GM13977 (cell line): ENCODE measurements at places on chromosomes 2 and 18.

GRCh38 chr18:7619676-7620075 lies 52.6 kb downstream of the PTPRM start:
- DNase-seq: no peak

DNA sequence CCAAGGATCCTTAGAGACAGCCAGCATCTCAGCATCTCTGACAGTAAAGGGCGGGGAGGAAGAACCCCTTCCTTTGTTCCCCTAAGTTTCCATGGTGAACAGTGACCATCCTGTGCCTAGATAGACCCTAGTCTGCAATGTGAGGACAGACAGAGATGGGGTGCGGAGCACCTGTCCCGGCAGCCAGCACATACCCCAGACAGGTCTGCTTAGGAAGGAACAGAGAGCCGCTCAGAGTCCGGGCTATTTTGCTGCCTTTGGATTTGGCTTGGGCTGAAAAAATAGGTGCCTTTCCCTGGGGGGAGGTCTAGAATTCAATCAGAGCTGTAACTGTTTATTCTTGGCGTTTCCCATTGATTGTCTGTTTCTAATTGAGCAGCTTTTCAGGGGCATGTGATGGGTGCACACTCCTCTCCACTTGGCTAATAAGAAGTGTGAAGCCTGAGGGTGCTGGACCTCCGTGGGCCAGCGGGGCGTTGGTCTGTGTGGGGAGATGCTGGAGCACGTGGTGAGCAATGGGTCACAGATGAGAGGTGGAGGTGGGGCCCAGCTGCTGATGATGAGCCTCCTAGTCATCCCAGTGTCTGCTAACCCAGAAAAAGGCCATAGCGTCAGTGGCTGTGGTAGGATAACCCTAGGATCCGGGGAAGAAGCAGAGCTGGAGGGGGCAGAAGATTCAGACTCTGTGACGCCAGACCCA lies 236.8 kb downstream of the SEPTIN10 start:
- no peak for DNase-seq

DNA sequence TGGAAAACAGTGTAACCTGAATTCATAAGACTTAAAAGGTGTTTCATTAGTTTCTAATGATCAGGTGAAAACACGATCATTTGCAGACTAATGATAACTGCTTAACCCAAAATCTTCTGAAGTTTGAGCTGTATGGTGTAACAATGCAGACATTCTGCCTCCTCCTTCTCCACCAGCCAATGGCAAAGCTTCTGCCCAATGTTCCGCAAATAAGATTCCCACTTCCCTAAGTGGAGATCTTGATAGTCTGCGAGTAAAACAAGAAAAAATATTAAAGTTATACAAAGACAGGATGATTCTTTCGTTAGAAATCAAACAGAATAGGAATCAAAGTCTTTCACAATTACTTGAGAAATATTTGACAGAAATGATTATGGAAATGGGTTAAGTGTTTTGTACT lies 8.1 kb downstream of the C2orf42 start:
- no peak for DNase-seq

DNA sequence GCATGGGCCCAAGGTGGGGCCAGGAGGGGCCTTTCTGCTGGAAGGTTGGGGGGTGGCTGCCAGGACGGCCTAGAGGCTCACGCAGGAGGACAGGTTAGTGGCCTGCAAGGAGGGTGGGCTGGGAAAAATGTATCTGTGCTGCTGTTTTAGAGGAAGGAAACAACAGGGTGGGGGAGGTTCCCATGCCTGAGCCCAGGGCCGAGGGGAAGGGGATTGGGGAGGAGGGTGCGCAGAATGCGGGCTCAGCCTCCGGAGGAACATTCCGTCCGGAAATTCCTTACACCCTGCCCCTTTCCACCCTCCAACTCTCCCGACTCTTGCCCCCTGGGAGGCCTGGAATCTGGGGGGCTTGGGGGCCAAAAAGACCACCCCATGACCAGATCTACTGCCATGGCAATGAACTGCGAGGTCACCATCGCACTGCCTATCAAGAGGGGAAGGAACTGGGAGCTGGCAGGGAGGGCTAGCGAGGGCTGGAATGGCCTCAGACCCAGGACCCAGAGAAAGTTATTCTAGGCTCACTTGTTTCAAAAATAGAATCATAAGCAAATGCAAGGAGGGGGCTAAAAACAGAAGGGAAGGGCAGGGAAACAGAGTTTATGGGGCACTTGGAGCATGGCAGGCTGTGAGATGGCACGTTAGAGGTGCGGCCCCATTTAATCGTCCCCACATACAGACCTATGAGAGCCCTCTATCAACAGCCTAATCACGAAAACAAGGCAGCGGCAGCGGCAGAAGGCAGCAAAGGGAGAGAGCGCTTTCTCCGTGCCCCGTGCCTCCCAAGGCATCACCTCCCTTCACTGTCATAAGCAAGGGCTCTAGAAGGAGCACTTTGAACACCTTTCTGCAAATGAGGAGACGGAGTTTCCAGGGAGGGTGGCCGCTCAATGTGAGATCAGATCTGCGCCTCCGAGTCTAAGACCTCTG lies 90.4 kb downstream of the TNS1 start:
- DNase-seq: no peak

GRCh38 chr2:43402452-43402937 lies 176.1 kb upstream of the ZFP36L2 start:
- no peak for DNase-seq

GRCh38 chr18:12656605-12656937 lies 1.3 kb downstream of the SPIRE1 start:
- DNase-seq: no peak

- no peak for DNase-seq
Observed at GRCh38 chr2:183125659-183126341, 1.6 kb downstream of the NUP35 start.

DNA sequence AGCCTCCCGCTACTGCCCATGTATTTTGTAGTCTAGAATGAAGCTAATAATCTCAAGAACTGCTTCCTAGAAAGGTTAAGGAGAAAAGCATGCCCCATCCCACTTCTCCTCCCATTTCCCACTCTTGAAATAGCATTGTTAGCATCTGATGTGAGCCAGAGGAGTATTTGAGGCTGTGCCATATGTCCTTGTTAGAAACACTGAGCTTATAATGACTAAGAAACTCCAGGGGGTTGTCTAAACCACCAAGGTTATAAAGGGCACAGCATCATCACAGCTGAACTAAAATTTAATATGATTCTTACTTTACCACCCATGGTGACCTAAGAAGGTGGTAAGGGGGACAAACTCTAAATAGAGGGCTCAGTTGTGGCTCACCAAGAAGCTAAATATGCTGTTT lies 16.6 kb downstream of the TSPYL6 start:
- DNase-seq: no peak

DNA sequence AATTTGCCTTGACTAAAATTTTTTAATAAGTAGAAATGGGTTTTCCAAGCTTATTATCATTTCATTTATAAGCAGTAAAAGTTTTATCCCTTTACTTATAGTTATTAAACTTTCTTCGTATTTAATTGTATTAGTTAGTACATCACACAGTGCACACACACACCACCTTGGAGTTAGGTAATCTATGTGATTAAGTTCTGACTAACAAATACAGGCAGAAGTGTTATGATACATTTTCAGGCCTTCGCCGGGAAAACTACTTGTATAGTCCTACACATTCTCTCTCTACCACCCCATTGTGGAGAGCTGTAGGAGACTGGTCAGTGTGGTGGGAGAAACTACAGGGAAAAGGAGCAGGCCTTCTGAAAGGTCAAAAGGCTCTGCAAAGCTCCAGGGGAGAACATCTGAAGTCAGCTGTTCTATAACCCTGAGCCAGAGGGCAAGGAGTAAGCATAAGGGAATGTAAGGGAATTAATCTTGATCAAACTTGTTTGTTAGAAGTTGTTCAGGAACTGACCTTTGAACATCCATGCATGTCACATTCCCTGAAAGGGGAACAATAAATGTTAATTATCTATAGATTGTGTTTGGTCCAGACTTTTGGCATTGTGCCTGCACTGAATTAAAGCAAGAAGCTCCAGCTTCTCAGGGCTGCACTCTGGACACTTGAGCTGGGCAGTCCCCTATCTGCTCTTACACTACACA lies 231.7 kb downstream of the FSIP2 start:
- no peak for DNase-seq

DNA sequence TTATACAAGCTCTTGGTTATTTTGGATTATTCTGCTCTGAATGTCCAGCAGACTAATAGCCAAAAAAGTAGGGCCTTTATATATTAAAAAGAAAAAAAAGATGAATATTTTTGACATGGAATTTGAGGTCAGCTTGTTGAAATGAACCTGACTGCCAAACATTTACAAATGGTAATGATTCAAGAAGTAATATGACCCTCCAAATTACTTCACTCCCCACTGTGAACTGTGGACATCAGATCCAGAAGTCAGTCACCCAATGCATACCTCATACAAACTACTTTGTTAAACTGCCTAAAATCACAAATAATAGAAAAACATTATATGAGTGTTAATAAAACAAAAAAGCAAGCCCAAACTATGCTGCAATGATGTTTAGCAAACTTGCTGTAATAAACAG lies 10.0 kb downstream of the EPG5 start:
- no peak for DNase-seq

- DNase-seq: no peak
Observed at GRCh38 chr18:23106575-23106974, 28.7 kb upstream of the CABLES1 start.

DNA sequence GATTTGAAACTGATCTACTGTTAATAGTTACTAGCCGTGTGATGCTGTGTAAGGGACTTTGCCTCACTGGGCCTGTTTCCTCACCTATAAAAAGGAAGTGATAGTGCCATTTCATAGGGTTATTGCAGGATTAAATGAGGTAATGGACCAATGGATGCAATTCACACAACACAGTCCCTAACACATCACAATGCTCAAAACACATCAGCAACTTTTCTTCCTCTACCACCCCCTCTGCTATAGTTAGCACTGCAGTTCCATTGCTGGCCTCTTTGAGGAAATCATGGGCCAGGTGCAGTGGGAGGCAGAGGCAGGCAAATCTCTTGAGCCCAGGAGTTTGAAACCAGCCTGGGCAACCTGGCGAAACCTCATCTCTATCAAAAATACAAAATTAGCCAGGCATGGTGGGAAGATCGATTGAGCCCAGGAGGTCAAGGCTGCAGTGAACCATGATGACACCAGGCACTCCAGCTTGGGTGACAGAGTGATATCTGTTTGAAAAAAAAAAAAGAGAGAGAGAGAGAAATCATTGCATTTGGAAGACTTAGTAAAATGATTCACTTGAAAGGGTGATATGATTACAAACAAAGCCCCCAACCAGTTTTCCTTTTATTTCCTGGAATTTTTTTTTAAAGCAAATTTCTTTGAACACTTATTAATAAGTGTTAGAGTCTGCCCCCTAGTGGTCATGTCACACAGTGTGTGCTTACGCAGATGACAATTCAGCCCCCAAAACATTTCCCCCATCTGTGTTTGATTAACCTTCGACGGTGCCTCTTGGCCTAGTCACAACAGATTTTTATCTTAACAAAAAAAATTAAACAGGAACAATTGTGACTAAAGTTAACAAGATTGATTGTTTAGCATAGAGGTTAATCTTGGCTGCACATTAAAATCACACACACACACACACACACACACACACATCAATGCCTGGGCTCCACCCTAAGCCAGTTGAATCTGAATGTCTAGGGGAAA lies 88.6 kb upstream of the BCL11A start:
- DNase-seq: peak; percentile 41

DNA sequence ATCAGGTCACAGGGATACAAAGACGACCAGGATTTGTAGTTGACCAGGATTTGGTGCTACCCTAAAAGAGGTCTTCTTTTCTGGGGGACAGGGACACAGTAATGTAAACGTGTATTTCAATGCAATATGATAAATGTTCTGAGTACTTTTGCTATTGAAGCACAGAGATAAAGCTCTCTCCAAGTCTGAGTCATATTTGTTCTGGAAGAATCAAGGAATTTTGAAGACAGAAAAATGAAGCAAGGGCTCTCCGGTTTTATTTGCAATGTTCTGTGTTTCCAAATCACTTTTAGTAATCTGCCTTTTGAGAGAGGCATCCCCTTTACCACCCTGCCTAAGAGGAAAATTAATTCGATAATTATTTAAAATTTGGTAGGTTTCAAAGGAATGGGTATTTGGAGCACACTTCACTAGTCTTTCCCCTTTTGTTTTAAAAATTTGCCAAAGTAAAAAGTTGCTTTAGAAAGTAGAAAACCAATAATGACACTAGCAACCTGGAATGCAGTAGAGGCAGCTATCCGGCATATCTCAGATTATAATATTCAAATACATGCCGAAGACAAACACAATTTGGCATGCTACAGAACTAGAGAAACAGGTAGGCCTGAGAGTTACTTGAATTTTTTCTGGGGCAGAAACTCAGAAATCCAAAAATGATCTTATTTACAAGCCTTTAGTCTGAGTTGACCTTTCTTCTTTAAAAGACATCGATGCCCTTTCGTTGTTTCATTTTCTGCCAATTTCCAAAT lies 82.7 kb downstream of the MREG start:
- DNase-seq: no peak

DNA sequence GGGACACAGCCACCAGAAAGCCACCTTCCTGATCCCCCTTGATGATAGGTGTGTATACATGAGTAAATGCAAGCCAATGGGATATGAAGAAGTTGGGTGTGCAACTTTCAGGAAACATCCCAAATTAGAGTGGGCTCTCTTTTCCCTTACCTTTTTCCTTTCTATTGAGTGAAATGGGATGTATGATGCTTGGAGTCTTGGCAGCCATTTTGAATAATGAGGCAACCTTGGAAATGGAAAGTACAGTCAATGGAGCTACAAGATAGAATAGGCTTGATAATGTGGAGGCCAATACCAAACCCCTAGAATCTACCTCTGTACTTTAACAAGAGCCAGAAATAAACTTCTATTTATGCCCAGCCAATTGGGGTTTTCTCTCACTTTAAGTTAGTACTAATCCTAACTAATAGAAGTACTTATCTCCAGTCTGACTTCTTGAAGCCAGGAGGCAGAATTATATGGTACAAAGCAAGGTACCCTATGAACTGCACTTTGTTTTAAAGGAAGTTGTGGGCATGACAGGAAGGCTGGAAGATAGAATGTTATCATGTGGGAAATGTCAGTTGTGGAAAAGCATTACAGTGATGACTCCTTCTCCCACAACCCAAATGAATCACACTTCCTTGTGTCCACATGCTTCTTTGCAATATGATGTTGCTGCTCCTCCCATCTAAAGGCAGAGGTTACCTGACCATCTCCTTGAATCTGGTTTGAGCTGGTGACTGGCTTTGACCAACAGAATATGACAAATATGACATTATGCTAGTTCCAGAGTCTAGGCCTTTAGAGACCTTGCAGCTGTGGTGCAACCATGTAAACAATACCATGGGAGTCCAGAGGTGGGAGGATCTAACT lies 12.9 kb upstream of the NABP1 start:
- DNase-seq: no peak

GRCh38 chr2:144522897-144523595 lies 3.1 kb upstream of the ZEB2 start:
- no peak for DNase-seq

DNA sequence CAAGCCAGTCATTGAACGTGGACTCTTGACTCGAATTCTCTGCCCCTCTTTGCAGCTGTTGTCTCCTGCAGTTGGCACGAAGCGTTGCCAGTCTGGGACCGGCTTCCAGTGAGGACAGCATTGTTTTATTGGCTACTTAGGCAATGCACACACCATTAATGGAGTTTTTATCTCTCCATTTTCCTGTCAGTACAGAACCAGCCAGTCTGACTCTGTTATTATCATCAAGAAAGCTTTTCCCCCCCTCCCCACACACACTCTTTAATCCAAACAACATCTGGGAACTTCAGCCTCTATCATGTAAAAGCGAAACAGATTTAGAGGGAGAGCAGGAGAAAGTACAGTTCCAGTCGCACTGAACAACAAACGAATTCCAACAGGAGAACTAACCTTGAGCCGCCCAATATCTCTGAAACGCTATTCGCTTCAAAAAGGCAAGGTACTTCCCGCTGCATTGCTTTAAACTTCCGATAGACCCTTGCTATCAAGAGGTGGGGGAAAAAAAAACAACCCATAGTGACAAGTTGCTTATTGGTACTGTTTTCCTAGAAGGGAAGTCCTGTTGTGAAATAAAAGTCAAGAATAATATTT lies 38.2 kb downstream of the ACVR1 start:
- no peak for DNase-seq
